ENCODE measurements at places on chromosomes 3 and 15.

GRCh38 chr3:67920311-67920710 lies 265.9 kb upstream of the SUCLG2 start:
- no peak for DNase-seq

DNA sequence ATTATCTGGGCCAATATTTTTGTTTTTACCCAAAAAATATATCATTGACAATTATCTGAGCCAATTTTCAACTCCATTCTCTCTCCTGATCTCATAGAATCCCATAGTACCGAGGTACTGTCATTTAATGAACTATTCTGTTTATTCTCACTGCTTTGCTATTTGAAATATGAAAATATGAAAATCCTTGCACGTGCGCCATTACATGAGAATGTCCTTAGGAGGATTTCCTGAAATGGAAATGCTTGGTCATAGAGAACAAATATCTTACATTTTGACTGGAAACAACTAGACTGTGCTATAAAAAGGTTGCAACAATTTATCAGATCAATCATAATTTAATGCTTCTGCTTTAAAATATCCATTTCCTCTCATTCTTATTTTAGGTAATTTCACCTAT lies 18.3 kb downstream of the FRMD4B start:
- DNase-seq = no peak

GRCh38 chr15:67066959-67067853 lies 1.8 kb downstream of the SMAD3 start:
- no peak for DNase-seq

DNA sequence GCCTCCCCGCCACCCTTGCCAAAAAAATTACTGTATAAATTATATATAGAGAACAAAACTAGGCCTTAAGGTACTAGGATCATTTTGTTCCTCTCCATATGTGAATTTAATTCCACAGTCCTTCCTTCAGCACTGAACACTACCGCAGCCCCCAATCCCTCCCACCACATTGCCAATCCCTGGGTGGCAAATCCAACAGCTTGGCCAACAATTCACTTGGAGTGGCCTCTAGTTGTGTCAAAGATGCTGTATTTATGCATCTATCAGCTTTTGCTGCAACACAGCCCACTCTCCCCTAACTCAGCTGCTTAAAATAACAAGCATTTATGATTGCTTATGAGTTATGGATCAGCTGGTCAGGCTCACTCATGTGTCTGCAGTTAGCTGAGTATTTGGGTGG lies 18.6 kb downstream of the GPD1L start:
- DNase-seq = no peak

- no peak for DNase-seq
These were observed 61.7 kb downstream of the FNDC3B start for GRCh38 chr3:172101107-172101506.

- DNase-seq = no peak
These were observed 112.5 kb downstream of the CPNE4 start for GRCh38 chr3:131922356-131922755.

GRCh38 chr15:61889706-61890105 lies 170.5 kb downstream of the VPS13C start:
- DNase-seq = no peak

DNA sequence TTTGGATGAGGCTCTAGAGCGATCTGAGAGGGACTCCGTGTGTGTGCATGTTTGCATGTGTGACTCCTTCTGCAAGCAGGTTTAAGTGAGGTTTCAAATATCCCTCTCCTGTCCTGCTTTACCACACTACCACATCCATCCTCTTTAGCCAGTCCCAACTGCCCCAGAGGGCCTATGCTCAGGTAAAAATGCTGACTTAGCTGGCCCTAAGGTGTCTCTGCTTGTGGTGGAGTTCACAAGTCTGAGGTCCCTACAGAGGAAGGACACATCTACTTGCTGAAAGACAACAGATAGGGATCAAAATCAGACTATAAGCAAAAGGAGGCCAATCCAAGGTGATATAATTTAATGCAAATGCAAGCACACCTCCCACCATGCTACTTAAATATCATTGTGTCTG lies 87.2 kb downstream of the B3GNT5 start:
- no peak for DNase-seq

DNA sequence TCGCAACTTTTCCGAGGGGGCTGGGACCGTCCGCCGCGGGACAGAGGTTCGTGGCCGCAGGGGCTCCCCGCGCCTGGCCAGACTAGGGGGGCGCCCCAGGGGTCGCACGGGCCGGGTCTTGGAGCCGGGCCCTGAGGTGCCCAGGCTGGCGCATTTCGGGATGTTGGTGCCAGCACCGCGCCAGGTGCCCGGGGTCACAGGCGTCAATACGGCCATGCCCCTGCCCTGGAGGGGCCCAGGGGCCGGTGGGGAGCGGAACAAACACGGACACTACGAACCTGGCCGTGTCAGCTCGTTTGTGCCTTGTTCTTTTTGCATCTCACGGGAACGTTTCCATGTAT lies 366 bp downstream of the TM6SF1 start:
- DNase-seq = no peak

GRCh38 chr15:37122703-37123102 lies 22.4 kb upstream of the MEIS2 start:
- DNase-seq = no peak

All from activated CD4-positive, alpha-beta T cell treated with anti-CD3 and anti-CD28 coated beads, Interleukin-2, amount 50 U/mL, for 48 hours (primary cell).